CD4-positive, alpha-beta T cell treated with Interferon alpha-2 for 1 hour (primary cell): ENCODE measurements at places on chromosomes 6 and 20.

GRCh38 chr6:23647045-23647444 is 479.0 kb upstream of the NRSN1 start:
- DNase-seq, result no peak

DNA sequence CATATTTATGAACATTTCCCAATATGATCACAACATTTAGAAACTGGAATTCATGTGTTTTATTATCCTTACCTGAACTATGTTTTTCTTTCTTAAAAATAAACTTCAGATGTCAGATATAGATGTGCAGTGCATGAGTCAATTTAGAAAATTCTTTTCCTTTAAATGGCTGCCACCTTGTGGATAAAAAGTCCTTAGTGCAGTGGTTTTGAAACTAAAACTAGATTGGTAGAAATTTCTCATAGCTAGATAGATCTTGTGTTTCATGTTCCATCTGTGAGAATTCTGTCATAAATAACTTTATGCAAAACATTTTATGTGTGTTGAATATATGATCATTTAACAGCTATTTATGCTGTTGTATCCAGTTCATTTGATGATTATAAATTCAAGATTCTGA is 134.9 kb downstream of the KLHL32 start:
- peak; percentile 52 for DNase-seq

GRCh38 chr20:47137231-47137870 is 219.1 kb downstream of the ZMYND8 start:
- no peak for DNase-seq

GRCh38 chr6:47792216-47792733 is 10.4 kb downstream of the OPN5 start:
- no peak for DNase-seq

DNA sequence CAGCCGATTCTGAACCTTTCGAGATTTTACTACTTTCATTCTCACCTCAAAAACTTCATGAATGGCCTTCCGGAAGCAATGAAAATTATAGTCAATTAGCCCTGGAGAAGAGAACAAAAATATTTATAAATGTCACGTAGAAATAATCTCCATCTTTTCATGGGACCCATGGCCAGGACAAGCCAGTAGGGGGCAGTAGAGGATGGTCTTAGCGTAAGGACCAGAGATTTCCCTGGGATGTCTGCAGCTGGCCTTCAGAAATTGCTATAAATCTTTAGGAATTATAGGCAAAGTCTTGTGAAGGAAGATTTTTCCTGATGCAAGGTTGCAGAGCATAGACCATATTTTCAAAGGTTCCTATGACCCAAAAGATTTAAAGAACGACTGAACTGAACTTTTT is 15.6 kb upstream of the UBE2J1 start:
- peak; percentile 40 for DNase-seq

DNA sequence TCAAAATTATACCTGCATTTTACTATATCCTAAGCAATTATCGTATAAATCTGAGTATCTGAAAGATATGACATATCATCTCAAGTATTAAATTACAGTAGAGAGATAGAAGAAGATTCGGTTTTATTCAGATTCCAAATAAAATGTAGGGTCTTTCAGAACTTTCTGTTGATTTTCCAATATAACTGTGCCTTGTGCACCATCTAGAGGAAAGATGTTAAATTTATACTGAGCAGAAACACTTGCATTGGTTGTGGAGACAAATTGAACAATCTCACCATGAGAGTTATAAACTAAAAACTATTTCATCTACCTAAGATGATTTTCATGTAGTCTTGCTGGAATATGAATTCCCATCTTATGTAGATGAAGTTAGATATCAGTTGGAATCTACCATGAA is 26.8 kb upstream of the HSF2 start:
- DNase-seq, result no peak

DNA sequence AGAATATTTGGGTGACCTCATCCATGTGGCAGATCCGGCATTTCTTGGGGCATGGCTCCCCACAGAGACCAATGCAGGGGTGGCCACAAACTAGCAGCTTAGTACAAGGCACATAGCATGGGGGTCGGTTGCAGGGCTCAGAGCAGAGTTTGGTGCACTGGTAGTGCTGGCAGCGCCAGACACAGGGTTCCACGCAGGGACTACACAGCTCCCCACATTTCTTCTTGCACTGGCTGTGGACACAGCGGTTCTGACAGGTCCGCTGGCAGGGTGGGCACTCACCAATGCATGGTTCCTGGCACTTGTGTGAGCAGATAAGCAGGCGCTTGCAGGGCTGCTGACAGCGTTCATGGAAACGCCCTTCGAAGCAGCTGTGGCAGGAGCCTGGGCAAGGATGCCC is 29.1 kb downstream of the DDX27 start:
- no peak for DNase-seq

DNA sequence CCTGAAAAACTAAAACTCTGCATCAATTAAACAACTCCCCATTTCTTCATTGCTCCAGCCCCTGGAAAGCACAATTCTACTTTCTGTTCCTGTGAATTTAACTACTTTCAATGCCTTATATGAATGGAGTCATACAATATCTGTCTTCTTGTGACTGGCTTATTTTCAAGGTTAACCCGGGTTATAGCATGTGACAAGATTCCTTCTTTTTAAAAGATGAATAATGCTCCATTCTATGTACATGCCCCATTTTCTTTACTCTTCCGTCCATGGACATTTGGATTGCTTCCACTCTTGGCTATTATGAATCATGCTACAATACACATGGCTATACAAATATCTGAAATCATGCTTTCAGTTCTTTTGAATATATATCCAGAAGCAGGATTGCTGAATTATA is 334.9 kb upstream of the ID4 start:
- no peak for DNase-seq

- peak; percentile 27 for DNase-seq
These were observed 546 bp upstream of the KLHL32 start for GRCh38 chr6:96923871-96924493.

DNA sequence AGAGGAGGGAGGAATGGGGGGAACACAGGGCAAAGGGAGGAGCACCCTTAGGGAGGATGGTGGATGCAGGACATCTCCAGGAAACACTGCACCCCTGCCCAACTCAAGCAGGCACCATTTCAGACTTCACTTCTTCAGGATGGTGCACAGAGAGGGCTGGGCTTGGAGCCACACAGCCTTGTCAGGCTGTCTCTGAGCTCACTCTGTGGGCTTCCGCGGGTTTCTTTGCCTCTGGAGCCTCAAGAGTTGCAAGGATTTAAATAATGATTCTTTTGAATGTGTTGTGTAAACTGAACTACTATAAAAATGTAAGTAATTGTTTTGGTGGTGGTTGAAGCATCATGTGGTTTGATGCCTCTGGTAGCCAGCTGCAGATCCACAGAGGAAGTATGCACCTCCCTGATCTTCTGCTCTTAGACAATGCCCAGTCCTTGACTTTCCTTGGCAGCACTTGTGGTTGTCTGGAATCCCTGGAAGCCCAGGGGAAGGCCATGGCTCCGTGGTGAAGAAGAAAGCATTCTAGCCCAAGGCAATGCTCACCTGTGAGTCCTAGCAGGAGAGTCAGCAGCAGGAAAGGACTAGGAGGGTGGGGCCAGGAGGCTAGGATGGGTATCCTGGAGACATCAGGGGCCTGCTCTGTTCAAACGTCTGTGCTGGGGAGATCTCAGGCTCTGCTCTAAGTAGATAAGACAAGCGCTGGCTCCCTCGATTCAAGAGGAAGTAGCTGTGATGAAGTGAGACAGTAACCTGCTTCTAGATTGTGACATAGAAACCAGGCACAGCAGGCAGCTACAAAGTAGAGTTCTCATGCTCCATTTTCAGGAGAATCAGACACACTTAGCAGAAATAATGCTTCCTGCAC is 50.2 kb upstream of the SIRPG start:
- no peak for DNase-seq

- DNase-seq, result no peak
These were observed 372.8 kb downstream of the BTBD9 start for GRCh38 chr6:38266921-38267354.

GRCh38 chr20:25669826-25670422 is 26.7 kb downstream of the ZNF337 start:
- DNase-seq, result no peak

DNA sequence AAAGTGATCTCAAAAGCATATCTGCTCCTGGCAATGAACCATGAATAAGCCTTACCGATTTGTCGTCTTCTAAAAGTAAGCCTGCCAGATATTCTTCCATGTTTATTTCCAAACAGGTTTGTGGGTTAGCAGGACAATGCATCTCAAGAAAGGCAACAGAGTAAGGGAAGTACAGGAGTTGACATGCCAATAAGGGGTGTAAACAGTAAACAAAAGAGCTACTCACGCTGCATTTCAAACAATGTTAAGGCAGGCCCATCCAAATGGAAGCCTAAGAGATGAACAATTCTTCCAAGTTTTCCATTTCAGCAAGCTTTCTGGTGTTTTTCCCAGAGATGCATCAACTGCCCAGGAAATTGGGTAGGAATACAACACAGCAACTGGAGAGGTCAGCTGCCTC is 27.8 kb upstream of the CRIP3 start:
- DNase-seq, result no peak

GRCh38 chr20:59392736-59393135 is 92.3 kb downstream of the EDN3 start:
- DNase-seq, result no peak

- peak; percentile 98 for DNase-seq
These were observed 34.7 kb upstream of the MICB start for GRCh38 chr6:31462964-31463870.

GRCh38 chr6:89209457-89209856 is 7.7 kb downstream of the GABRR1 start:
- no peak for DNase-seq

DNA sequence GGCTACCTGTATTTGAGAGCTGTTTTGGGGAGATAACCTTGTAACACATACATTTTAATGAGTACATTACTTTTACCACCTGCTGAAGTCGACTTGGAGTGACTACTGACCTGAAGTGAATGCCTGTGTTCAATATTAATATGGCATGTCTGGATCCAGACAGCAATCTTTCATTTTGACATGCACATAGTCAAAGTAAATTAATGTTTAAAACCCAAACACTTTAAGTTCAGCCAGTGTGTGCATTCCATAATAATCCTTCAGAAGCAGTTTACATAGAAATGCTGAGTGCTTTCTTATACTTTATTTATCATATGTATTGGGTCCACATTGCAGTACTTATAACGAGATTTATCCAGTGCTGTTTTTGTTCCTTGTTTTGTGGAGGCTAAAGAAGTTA is 38.0 kb downstream of the CDKAL1 start:
- no peak for DNase-seq

DNA sequence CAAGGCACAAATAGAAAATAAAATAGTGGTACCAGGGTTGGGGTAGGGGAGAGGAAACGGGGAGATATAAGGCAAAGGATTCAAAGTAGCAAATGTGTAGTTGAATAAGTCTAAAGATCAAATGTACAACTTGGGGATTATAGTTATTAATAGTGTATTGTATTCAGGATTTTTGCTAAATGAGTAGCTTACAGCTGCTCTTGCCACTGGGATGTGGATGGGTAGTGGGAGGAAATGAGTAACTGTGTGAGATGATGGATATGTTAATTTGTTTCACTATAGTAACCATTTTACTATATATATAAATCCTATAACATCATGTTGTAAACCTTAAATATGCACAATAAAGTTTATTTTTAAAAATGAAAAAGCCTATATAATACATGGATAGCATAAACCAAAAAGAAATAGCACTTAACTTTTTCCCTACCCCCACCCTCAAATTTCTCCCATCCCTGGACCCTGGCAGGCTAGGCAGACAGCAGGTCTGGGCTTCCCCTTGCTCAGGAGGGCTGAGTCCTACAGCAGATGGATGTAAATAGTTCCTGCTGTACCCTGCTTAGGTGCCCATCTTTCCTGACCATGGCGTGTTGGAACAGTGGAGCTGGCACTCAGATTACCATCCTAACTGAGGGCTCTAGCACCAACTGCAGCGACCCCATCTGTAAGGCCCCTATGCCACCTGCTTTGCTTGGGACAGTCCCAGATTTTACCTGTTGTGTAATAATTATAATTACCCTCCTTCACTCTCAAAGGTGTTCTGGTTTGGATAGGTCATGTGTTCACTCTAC is 28.6 kb upstream of the PBOV1 start:
- no peak for DNase-seq

- DNase-seq, result no peak
These were observed 43.4 kb upstream of the RNF144B start for GRCh38 chr6:18343741-18344140.

DNA sequence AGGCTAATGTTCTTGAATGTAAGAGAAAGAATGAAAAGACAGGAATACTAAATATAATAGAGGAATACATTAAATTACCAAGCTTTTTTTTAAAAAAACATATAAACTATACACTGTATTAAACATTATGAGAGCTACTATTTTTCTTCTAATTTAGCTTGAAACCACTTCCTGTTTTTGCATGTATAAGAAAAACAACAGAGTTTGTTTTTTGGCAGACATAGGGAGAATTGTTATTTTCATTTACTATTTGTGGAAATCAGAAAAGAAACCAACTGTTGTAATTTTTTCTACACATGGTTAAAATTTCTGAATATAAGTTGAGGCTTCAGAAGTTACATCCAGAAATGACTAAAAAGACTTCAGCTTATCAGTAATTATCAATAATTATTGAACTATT is 991.8 kb upstream of the GJE1 start:
- no peak for DNase-seq

DNA sequence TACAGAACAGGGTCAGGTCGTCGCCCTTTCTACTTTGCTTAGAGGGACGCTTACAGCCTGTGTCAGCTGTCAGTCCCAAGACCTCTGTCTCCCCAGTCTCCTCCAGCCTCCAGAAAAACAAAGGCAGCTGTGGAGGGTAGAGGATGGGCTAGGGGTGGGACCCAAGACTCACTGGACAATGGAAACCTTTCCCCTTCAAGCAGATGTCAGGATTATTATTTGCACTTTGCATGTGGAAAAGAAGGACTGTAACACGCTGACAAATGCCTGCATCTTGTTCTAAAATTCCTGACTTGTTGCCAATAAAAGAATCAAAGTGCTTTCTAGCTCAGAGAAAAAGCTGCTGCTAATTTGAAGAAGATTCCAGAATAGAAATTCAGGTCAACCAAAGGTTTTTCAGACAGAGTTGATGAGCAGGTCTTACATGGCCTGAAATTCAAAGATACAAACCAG is 58.7 kb downstream of the SNX5 start:
- no peak for DNase-seq

DNA sequence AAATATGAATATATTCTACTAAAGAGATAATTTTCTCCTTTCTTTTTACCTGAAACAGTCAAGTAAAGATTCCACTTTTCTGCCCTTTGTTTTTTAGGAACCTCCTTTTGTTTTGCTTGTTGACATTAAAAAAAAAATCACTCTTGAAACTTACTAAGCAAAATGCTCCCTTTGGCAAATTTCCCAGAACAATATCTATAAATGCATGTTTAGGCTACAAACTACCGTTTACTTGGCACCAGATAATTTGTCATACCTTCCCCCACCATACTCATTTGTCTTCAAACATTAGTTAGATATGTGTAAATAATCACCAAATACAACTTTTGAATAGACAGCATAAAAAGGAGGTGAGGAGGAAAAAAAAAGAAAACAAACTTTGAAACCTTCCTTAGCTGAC is 604.7 kb downstream of the RFPL4B start:
- no peak for DNase-seq

GRCh38 chr6:22940581-22941290 is 371.4 kb downstream of the HDGFL1 start:
- no peak for DNase-seq
